ENCODE measurements at places on chromosomes 16 and 17.
A peak's percentile ranks its signal among the peaks of the same experiment; 100 is the strongest.

- no peak for DNase-seq
These were observed 76.5 kb downstream of the TIMM22 start for GRCh38 chr17:1073241-1073962.

DNA sequence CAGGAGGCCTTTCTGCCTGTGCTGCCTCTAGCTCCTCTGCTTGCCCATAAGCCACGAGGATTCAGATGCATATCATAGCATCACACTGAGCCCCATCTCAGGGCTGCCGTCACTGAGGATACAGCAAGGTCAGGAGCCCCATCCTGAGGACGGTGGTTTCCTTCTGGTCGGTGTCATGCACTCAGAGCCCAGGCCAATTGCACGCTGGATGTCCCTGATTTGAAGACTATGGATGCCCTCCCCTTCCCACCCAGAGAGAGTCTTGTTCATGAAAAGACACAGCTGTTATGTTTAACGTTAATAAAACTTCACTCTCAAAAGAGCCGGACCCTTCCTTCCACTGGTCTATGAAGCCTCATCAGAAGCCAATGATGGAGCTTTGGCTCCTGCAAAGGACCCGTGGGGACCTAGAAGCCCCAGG is 19.9 kb downstream of the COTL1 start:
- DNase-seq, result no peak

DNA sequence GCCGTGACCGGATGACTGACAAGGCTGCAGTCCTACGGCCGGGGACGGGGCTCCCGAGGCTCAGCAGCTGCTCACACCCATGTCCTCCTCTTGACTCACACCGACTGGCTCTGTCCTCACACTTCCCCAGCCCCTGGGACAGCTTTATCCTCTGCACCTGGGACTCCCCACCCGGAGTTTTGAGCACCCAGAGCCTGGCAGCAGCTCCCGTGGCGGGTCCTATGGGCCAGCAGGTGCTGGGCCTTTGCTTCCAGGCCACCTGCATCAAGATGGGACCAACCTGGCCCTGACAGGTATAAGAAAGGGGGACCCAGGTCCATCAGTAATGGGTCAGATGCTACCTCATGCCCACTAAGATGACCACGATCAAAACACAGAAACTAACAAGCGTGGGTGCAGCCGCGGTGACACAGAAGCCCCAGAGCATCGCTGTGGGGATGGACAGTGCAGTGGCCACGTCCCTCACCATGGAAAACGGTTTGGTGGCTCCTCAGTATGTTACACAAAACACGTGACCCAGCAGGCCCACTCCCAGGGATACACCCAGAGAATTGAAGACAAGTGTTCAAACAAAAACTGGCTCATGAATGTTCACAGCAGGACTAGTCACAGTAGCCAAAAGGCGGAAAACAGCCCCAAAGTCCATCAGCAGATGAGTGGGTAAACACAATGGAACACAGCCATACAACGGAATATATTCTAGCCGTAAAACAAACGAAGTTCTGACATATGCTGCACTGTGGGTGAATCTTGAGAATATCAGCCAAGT is 3.3 kb upstream of the NOTUM start:
- DNase-seq, result peak; percentile 50

DNA sequence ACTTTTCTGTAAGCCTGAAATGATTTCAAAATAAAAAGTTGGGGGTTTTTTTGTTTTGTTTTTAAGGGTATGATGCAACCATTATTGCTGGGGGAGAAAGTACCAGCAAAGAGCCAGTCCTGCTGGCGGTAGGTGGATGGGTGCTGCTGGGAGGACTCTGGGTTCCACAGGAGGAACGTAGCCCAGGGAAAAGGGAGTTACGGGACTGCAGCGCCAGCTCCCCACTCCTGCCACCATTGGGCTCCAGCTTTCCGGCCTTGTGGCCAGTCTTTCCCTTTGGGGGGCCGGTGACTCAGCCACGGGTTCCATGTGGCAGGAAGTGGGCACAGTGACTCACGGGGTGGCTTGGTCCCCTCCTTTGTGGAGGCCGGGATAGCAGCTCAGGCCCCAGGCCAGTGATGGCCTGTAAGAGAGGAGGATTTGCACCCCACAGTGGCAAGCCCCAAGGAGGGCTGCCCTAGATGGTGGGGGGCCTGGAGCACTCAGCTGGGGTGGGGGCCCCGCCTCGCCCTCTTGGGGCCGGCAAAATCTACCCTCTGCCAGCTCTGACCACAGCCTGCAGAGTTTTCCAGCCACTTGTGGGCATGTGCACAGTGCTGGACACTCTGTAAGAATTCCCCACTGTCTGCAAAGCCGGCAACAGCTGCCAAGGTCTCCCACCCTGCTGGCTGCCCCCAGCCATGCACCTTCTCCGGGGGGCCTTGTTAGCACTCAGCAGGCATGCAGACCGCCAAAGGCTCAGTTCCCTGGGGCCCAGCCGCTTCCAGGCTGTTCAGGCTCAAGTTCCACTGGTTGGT is 30.4 kb downstream of the SOCS3 start:
- peak; percentile 94 for DNase-seq

- DNase-seq, result peak; percentile 77
These were observed 1.1 kb downstream of the CSF3 start for GRCh38 chr17:40015998-40016985.

DNA sequence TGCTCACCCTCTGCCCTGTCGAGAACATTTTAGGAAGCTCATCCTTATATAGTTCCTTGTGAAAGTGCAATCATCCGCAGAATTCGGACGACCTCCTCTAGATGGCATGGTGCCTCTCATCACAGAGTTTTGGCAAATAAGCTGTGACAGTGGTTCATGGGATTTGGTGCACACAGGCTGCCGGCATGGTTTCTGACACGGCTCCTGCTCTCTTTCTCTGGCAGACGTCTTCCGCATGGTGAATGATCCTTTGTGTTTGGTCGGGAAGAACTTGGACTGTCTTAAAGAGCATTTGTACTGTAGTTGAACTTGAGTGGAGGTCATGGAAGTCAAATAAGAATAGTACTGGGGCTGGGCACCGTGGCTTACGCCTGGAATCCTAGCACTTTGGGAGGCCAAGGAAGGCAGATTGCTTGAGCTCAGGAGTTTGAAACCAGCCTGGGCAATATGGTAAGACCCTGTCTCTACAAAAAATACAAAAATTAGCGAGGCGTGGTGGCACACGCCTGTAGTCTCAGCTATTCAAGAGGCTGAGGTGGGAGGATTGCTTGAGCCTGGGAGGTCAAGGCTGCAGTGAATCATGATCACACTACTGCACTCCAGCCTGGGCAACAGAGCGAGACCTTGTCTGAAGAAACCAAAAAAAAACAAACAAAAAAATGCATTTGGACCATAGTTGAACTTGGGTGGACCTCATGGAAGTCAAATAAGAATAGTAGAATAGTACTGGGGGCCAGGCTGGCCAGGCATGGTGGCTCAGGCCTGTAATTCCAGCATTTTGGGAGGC is 34.7 kb upstream of the NAT9 start:
- no peak for DNase-seq
